ENCODE measurements at places on chromosomes 16 and 17. TPM values are rescaled to one million over a fixed set of nuclear protein-coding genes. Genes with fewer than 3 reads are reported as not detected.

Gene ODAD4
- total RNA-seq: 1.7 TPM

Gene HOXB1
- not detected for total RNA-seq

Gene GPS2
- total RNA-seq: 94.0 TPM

Gene FOXC2
- 5.1 TPM for total RNA-seq

Gene OR1F1
- 0.31 TPM for total RNA-seq

Gene ZNF624
- 1.4 TPM for total RNA-seq

Gene PRKAR1A
- total RNA-seq: 164 TPM

Gene SECTM1
- total RNA-seq: 2.1 TPM

Gene EVI2B
- total RNA-seq: 0.08 TPM

Gene SLC52A1
- 0.54 TPM for total RNA-seq

Gene PRRT2
- total RNA-seq: 0.26 TPM

Gene SHCBP1
- 45.2 TPM for total RNA-seq

Gene CES5A
- not detected for total RNA-seq

Gene CPHXL2
- not detected for total RNA-seq

Gene MYCBPAP
- total RNA-seq: 0.63 TPM

Gene PSME3IP1
- 90.3 TPM for total RNA-seq

Gene CSH2
- not detected for total RNA-seq

Gene ST6GALNAC1
- 0.05 TPM for total RNA-seq
